ENCODE measurements at places on chromosomes 13 and 19.

GRCh38 chr13:40578055-40578454 is 88.4 kb downstream of the FOXO1 start:
- no peak for DNase-seq

- no peak for DNase-seq
Observed at GRCh38 chr19:18875726-18876125, 20.2 kb downstream of the CERS1 start.

DNA sequence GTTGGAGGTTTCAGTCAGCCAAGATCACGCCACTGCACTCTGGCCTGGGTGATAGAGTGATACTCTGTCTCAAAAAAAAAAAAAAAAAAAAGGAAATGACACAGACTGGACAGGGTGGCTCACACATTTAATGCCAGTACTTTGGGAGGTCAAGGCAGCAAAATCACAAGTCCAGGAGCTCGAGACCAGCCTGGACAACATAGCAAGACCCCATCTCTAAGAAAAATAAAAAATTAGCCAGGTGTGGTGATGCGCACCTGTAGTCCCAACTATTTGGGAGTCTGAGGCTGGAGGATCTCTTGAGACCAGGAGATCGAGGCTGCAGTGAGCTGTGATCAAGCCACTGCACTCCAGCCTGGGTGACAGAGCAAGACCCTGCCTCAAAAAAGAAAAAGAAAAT is 22.6 kb upstream of the NAPA start:
- no peak for DNase-seq

DNA sequence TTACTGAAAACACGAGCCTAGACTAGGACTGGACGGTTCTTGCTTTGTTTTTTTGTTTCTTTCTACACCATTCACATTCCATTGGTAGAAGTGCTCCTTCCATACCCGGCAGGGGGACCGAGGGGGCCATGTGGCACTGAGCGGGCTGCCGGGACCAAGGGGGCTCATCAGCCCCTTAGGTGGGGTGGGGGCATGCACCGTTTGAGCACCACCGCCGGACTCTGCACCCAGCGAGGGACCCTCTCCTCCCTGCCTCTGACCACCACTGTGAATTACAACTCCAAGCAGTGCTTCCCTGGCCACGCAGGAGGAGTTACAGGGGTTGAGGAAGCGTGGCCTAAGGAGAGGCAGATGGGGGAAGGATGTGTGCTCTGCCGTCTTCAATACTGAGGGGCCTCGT is 15.0 kb upstream of the CFAP97D2 start:
- DNase-seq, result no peak

DNA sequence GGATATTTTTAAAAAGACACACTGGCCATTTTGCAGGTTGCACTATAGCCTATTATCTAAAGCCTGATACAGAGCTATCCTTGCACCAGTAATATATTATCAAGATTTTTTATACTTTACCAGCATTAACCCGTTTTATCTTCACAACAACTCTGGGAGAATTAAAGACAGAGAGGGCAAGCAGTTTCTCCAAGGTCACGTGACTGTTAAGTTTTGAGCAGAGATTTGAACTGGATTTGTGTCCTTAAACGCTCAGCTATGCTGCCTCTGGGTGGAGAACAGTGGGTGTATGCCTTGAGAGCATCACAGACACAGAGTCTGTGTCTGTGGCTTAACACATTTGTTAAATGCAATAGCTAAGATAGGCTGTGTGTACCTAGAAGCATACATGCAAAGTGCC is 147.2 kb downstream of the MYO16 start:
- DNase-seq, result no peak

DNA sequence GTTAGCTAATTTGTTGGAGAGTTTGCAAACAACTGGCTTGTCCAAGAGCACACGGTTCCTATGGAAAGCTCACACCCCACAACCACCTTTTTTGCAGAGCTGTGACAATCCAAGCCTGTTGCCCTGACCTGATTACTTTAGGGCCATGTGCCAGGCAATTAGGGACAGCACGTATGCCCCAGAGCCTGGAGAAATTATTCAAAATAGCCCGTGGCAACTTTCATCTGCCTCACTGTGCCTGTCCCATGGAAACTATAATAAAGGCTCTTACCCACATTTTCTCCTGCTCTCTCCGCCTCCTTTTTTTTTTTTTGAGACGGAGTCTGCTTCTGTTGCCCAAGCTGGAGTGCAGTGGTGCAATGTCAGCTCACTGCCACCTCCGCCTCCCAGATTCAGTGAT is 18.6 kb upstream of the FBN3 start:
- DNase-seq, result no peak

- DNase-seq, result no peak
Observed at GRCh38 chr13:44196196-44196751, 177.3 kb upstream of the SERP2 start.

- DNase-seq, result no peak
Observed at GRCh38 chr19:32231691-32232090, 113.7 kb upstream of the ZNF507 start.

GRCh38 chr19:772730-773436 is 22.0 kb downstream of the MISP start:
- no peak for DNase-seq

GRCh38 chr19:41591951-41592562 is 16.1 kb downstream of the CEACAM21 start:
- no peak for DNase-seq

DNA sequence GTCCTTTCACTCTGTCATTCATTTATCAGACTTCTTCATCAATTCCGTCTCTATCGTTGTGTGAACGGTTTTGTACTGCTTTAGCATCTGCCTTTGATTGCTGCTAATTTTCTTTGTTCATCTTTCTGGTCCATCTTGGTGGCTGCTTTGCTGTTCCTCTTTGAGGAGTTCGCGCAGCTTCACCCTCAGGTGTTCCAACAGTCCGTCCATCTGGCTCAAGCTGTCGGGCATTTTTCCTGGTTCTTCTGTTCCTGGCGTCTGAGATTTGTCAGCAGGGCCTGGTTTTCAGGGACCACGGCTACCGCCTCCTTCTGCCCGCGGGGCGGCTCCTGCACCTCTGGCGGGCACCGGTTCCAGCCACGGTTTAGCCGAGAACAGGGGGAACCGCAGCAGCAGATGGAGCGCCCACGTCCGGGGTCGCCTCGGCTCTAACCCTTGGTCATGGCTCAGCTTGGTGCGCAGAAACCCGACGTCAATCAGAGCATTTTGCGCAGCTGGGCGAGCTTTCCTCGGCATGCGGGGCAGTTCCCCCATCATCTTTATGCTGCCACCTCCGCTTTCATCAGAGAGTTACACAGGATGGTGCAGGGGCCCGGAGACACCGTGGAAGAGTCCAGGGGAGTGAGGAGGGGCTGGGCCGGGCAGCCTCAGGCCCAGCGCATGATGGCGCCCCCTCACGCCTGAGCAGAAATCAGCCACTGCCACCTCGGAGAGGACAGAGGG is 89.5 kb downstream of the ZNF100 start:
- no peak for DNase-seq

DNA sequence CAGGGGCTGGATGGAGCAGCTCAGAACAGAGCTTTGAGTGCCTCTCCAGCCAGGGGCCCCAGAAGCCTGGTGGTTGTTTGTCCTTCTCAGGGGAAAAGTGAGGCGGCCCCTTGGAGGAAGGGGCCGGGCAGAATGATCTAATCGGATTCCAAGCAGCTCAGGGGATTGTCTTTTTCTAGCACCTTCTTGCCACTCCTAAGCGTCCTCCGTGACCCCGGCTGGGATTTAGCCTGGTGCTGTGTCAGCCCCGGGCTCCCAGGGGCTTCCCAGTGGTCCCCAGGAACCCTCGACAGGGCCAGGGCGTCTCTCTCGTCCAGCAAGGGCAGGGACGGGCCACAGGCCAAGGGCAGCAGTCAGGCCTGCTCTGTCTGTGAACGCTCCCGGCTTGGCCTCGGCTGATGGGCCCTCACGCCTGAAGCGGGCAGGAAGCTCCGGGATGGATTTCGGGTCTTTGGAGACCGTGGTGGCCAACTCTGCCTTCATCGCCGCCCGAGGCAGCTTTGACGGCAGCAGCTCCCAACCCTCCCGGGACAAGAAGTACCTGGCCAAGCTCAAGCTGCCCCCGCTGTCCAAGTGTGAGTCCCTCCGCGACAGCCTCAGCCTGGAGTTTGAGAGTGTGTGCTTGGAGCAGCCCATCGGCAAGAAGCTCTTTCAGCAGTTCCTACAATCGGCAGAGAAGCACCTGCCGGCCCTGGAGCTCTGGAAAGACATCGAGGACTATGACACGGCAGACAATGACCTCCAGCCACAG is at the start of gene GRK1:
Gene GRK1, plus strand, starts transcription at position 269 of the 751 bp plus-strand sequence. Its CDS starts 168 bp downstream, at position 437.
- DNase-seq, result no peak

DNA sequence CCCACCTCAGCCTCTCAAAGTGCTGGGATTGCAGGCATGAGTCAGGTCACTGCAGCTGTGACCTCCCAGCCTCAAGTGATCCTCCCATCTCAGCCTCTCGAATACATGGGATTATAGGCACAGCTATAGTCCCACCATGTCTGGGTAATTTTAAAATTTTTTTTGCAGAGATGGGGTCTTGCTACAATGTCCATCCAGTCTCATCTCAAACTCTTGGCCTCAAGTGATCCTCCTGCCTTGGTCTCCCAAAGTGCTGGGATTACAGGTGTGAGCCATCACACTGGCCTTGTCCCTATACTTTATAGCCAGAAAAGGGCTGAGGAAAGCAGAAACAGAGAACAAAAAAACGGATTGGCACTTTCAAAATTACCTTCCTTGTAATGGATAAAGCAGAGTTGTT is 4.8 kb upstream of the FBXO27 start:
- DNase-seq, result no peak

- no peak for DNase-seq
Observed at GRCh38 chr13:34356686-34357434, 538.9 kb downstream of the RFC3 start.

DNA sequence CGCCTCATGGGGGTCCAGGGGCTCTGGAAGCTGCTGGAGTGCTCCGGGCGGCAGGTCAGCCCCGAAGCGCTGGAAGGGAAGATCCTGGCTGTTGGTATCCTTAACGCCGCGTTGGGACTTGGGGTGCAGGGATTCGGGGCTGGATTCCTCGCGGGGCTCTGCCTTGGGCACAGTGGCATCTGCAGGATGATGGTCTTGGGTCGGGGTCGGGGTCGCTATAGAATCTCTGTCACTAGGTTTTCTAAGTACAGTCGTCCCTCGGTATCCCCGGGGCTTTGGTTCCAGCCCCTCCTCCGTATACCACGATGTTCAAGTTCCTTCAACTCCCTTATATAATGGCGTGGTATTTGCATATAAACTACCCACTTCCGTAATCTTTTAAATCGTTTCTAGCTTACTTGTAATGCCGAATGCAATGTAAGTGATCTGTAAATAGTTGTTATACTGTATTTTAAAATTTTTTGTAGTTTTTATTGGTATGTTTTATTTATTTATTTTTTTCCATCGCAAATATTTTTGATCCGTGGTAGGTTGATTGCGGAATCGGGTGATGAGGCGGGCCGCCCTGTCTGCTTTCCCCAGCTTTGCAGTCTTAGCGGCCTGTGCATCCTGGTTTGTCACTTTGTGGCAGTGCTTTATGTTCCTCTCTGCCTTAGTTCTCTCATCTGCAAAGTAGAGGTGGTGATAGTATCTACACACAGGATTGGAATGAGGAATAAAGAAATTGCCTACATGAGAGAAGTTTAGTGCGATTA is 606 bp downstream of the ERCC5 start:
- DNase-seq, result peak; percentile 25

- DNase-seq, result no peak
Observed at GRCh38 chr19:14482172-14482941, 7.2 kb upstream of the PTGER1 start.

GRCh38 chr19:33387351-33388230 is 14.1 kb downstream of the CEBPG start:
- no peak for DNase-seq

Measured in T-helper 9 cell (primary cell).